ENCODE measurements at places on chromosomes 16 and 17.

DNA sequence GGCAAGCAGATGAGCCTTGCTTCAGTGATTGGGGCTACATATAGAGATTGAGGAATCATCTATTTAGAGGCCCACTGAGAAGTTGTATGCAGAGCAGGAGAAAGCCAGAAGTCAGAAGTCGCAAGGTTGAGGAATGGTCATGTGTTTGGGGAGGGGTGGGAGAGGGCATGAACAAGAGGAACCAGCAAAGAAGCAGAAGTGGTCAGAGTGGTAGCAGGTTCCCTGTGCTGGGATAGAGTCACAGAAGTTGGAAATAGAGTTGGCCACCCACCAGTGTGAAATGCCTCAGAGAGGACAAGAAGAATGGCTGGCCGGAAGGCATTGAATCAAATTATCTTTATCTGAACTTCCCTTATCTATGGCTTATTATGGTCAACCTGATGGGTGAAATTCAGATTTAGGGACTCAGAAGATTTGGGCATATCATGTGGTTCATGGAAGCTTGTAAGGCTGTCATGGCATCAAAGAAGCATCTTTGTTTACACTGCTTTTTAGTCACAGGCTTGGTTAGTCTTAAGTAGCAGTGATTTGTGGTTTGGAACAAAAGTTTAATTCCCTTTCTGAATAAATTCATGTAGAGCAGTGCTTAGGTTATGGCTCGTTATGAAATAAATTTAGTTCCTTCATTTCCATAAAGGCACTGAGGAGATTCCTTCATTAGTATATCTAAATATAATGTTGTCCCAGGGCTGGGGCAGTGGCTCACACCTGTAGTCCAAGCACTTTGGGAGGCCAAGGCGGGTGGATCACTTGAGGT is 19.7 kb downstream of the MAP3K3 start:
- peak; percentile 98 for DNase-seq

DNA sequence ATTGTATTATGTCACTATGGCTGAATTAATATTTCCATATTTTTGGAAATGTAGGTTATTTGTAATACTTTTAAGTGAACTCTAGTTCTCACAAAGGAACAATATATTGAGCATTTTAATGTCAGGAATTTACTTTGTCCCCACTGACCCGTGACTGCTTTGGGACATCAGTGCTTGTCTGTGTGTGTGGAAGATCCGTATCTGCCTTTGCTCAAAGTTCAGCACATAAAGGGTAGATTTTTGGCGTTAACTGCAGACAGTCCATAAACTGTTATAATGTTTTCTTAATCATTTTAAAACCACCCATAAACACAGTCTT is 39.3 kb upstream of the AQP8 start:
- DNase-seq, result no peak

DNA sequence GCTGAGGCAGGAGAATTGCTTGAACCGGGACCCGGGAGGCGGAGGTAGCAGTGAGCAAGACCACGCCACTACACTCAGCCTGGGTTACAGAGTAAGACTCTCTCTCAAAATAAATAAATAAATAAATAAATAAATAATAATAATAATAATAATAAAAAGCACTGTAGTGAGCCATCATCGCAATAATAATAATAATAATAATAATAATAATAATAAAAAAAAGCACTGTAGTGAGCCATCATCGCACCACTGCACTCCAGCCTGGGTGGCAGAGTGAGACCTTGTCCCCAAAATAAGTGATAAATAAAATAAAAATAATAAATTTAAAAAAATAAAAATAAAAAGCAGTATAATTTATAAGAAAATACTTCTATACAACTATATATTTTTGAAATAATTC is 40.3 kb downstream of the SMURF2 start:
- no peak for DNase-seq

DNA sequence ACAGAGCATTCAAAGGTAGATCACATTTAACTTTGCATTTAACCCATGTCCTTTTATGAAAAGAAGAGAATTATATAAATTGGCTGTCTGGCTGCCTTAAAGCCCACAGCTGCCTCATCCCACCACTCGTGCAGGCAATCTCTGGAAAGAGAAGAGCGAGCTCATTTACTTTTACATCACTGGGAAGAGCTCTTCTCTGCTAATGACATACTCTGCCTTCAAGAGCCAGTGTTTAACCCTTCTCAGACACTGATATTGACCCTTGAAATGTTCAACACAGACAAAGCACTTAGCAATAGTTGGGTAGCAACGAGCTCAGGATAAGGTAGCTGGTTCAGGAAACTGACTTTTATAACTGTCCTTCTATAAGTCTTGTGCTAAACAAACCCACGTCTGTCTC is 6.8 kb downstream of the KRT38 start:
- DNase-seq, result no peak

DNA sequence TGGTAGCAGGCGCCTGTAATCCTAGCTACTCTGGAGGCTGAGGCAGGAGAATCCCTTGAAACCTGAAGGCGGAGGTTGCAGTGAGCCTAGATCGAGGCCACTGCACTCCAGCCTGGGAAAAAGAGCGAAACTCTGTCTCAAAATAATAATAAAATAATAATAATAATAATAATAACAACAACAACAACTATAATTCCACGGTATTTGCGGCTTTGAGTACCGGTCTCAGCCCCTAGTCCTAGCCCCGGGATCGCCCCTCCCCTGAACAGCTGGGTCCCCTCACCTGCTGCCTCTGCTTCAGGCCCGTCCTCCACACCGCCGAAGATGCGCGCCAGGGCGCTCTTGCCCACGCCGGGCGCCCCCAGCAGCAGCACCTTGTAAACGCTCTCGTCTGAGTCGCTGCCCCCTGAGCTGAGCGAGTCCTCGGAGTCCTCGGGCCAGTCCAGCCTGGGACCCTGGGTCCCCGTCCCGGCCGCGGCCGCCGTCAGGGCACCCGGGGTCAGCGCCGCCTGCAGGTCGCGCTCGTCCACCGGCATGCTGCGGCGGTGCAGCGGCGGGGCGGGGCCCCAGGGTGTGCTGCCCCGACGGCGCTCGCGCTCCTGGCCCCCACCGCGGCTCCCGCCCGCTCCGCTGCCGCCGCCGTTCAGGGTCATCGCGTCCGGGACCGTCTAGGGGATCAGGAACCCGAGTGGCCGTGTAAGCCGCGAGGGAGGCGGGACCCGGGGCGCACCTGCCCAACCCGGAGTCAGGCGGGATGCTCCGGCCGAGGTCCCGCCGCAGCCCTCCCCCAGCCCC is 611 bp downstream of the RRAD start:
- DNase-seq, result no peak

- DNase-seq, result peak; percentile 67
Observed at GRCh38 chr17:81513753-81514488, 1.3 kb upstream of the ACTG1 start.

GRCh38 chr16:30028438-30029076 is 2.5 kb downstream of the TLCD3B start:
- no peak for DNase-seq

- no peak for DNase-seq
Observed at GRCh38 chr17:5430413-5430999, 8.4 kb downstream of the C1QBP start.

All from Kasumi-1 (cell line).